ENCODE measurements at places on chromosomes 1 and 21.

DNA sequence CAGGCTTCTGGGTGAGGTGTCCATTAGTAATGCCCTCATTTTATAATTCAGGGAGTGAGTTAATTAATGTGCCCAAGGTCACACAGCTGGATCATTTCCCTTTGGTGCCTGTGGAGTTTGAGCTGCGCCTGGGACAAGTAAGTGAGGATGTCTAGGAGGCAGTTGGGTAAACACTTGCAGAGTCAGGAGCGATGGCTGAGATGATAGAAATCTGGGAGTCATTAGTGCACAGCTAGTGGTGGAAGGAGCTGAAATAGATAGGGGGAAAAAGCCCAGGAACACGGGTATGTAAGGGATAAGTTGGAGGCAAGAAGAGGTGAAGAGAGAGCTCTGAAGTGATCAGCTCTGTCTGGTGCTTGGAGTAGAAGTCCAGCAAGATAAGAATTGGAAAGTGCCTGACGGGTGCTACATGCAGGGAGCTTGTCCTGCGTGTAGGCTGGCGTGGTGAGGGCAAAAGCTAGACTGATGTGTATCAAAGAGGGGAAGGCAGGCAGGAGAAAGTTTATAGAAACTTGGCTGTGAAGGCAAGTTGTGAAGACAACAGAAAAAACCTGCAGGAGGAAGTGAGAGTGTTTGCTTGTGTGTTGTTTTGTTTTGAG is 1.7 kb upstream of the SCAF4 start:
- DNase-seq = no peak

- DNase-seq = no peak
Observed at GRCh38 chr1:208336137-208336518, 91.9 kb upstream of the PLXNA2 start.

DNA sequence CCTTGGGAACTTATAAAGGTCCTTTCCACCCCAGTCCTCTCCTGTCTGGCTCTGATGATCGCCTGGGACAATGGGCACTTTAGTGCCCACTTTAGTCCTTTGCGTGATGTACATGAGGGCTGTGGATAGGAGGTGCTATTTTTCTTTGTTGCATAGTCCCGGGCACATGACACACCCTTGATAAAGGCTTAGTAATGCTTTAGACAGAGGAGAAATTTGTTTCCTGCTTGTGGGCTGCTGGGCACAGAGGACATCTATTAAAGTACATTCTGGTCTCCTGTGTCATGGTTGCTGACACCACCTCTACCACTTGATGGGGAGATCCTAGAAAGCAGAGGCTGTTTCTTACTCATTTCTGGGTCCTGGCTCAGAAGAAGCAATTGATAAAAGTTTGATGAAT is 5.4 kb upstream of the KNCN start:
- DNase-seq = no peak

- DNase-seq = no peak
Observed at GRCh38 chr1:31787786-31788137, 23.6 kb upstream of the ADGRB2 start.

DNA sequence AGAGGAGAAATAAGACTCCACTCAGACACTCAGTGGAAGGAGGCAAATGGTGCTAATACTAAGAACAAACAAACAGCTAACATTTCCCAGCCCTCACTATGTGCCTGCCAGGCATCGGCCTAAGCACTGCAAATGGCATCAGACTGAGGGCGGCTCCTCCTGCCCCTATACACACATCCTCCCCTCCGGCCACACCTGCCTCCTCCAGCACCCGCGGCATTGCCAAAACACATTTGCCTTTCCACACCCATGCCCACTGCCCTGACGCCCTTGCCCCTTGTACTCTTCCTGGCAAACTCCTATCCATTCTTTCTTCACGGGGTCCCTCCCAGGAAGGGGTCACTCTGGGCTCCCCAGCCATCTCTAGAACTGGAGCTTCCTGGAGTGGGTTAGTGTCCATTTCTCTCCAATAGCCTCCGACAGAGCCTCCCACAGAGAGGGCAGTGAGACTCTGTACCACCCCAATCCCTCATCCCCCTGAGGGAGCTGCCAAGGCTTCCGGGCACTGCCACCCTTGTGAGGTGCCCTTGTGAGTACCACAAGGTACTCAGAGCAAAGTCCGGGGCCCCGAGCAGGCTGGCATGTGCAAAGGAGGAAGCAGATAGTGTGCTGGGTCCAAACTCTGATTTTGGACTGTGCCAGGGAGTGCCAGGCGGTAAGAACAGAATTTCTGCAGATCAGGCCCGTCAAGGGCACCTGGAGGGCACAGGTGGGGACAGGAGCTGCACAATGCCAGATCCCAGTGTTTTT is 959 bp downstream of the AKR7A3 start:
- no peak for DNase-seq

- DNase-seq = no peak
Observed at GRCh38 chr1:240906477-240906876, 294.5 kb upstream of the GREM2 start.
